ENCODE measurements at places on chromosomes 2 and 18.

GRCh38 chr2:208529796-208530195 is 123.2 kb downstream of the PTH2R start:
- DNase-seq, result no peak

DNA sequence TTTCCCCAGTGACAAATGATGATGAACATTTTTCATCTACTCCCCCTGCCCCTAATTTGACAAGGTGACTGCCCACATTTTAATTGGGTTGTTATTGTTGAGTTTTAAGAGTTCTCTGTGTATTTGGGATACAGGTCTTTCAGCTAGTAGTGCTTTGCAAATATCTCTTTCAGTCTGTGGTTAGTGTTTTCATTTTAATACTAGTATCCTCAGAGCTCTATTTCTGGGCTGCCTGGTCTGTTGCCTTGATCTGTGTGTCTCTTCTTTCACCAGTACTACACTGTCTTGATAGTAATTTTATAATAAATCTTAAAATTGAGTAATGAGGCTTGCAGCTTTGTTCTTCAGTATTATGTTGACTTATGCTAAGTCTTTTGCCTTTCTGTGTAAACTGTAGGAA is 19.7 kb downstream of the EIF5B start:
- no peak for DNase-seq

DNA sequence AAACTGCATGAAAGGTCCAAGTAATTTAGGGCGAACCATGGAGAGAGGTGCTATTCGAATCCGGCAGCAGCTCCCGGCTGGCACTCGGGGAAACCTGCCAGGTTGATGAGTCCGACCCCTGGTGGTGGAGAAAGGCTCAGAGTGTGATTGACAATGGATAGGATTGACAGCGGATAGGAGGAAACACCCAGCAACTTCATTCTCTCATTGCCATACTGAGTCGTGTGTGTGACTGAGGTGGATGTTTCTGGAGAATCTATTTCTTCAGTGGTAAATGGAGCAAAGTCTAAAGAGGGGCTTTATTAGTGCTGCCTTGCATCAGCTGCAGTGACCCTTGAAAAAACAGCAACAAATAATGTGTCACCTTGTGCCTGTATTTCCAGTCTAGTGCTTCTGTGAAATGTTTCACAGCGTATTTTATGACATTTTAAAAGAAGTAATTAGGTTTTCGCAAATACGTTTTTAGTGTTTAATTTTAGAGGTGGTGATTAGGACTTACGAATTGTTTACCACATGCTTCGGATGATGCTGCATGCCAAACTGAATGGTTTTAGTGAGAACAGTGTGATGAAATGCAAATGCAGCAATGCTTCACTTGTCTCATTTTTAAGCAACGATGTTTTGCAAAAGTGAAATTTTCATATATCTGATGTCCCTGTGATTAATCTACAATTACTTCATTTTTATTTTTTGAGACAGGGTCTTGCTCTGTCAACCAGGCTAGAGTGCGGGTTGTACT is 102.0 kb downstream of the DCDC2C start:
- DNase-seq, result no peak

GRCh38 chr2:96625571-96626552 is 12.2 kb downstream of the KANSL3 start:
- DNase-seq, result no peak

DNA sequence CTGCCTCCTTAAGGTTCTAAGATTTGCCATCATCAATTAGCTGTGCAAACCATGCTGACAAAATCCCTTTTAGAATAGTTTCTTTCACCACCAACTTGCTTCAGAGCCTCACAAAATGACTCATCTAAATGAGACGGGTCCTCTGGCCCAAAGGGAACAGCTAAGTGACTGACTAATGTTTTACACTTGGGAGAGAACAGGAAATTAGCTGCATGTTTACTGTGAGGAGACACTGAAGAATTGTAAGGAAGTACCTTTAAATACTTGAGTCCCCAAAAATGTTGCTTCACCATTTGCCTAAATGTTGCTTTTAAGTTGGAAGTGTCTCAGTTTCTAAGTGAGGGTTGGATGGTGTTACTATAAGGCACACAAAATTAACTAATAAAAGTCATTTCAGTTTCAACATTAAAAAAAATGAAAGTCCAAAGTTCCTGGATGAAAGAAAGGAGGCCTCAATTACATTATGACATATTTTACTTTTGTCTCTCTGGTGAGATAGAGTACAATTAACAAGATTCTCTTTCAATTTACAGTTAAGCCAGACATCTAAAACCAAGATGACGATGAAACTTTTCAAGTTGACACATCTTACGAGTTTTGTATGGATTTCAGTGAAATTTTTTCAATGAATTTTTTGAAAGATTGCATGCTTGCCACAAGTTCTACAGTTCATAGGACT is 229.1 kb upstream of the FN1 start:
- DNase-seq, result no peak

DNA sequence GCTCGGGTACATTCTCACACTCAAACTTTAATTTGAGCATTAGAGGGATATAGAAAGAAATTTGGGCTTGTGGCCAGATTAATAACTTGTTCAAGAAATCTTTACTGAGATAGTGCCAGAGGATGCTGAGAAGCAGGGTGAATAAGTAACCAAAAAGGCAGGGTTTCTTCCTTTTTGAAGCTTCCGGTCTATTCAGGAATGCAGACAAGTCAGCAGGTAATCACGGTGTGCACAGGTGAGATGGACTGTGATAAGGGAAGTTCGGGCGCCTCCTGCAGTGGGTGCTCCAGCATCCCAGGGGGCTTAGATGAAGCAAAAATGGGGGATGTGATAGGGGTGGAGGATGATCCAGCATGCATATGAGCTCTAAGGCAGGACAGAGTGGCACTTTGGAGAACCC is 44.9 kb upstream of the CYP1B1 start:
- no peak for DNase-seq

DNA sequence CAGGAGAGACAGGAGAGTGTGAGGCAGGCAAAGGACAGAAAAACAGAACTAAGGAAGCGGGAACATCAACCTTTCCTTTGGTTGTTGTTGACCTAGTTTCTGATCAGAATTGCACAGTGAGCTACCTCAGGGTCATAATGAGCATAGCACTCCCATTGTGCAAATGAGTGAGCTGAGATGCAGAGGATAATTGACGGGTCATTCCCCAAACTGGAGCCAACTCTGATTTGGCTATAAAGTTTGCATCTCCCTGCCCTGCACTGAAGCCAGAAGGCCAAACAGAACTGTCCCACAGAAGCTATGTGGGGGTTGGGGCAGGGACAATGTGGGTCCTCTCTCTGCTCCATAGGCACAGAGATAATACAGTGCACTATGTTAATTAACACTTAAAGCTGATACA is 105.6 kb upstream of the KLHL14 start:
- no peak for DNase-seq

DNA sequence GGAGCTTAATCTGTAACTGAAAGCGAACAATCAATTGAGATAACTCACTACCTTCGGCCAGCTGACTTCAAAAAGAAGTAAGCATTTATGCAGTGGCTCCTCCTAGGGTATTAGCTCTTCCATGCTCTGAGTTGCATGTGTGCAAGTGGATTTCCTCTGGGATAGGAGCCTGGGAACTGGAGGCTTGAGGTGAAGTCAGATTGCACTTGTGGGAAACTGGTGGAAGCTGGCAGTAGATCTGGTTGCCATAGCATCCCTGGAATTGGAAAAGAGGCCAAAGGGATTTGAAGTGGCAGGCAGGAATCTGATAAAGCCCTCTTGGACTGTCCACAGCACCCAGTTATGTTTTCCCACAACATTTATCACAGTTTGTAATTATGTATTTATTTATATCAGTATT is 50.6 kb upstream of the FMNL2 start:
- DNase-seq, result no peak

GRCh38 chr2:107582487-107582886 is 244.2 kb upstream of the RGPD4 start:
- no peak for DNase-seq

DNA sequence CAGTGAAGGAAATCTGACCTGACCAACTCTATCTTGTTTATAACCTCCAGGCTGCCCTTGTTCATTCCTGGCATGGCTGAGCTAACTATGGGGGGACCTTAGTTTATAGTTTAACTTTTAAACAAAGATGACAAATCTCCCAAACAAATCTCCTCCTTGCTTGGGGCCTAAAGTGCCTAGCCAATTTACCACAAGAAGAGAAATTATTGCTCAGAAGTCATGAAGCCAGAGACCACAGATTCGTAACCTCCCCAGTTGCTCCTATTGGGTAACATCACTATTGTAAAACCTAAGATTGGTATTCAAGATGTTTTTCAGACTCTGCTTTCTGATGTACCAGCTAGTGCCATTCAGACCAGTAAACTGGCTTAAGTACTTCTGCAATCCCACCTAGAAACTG is 649.4 kb upstream of the SLC8A1 start:
- no peak for DNase-seq

- DNase-seq, result no peak
Measured at GRCh38 chr2:210503725-210504191, 27.2 kb upstream of the LANCL1 start.

DNA sequence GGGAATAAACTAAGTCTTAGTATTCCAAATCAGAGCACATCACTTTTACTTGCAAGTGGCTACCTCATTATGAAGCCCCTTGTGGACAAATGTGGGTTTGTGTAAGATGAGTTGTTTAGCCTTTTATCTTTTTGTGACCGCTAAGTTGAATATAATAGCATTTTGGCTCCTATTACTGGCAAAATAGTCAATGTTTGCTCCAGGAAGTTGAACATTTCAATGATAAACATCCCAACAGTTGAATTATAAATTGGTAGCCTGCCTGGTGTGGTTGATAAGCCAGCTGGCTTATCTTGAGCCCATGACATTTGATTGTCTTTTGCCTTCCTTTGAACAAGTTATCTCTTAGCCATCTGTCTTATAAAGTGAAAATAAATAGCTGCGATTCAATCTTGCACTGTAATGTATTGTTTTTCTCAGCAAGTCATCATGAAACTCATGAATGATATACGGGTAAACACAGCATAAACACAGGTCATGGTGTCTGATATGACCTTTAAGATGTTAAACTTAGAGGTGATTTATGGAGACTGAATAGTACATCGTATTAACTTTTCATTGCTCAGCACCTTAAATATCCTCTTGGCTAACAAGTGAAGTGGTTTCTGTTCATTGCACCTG is 338.4 kb downstream of the SOCS6 start:
- no peak for DNase-seq

DNA sequence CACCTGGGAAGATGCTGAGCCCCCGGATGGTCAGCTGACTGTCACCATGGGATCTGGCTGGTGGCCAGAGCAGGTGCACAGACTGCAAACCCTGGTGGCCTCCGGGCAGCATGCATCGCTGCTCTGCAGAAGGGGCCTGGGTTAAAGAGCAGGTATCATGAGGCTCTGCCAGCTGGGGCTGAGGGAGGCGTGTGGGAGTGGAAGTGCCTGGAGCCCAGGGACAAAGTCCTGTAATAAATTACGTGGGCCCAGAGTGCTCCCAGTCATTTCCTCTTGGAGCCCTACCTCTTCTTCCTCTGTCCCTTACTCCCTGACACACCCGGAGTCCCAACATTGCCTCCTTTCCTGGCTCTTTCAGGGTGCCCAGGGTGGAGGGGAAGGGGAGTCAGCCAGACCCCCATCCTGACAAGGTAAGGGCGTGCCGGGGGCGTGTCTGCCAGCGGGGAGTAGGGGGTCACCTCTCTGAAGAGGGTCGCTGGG is at the start of gene MYO7B:
MYO7B (plus strand) TSS at position 262 of the 480 bp plus-strand sequence. CDS start 24,040 bp downstream, outside the sequence.
- no peak for DNase-seq

- DNase-seq, result no peak
Measured at GRCh38 chr2:203340791-203341487, 12.7 kb downstream of the ABI2 start.

GRCh38 chr2:51953931-51954330 is 922.0 kb upstream of the NRXN1 start:
- DNase-seq, result no peak

DNA sequence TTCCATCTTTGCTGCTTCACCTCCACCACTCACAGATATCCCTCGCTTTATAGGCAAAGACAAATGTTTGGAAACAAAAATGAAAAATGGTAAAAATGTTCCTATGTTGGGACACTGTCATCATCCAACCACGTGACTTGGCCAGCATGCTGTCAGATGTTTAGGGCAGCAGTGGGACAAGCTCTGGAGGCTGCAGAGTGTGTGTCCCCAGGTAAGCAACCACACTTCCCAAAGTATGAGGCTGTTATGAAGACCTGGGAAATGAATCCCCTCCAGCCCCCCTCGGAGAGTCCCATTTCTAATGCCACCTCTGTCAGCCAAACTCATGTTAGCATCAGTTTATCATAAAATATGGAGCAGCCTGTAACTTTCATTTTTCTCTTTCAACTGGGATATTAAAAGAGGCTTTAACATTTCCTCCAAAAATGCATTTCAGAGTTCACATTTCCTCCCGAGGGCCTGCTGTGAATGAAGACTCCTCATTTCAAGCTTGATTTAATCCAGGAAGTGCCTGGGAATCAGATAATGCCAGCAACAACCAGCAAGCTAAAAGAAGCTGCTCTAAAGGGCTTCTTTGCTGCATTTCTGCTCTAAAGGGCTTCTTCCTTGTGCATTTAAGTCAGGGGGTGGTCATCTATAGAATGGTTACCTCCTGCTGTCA is 66.2 kb downstream of the APOB start:
- no peak for DNase-seq

DNA sequence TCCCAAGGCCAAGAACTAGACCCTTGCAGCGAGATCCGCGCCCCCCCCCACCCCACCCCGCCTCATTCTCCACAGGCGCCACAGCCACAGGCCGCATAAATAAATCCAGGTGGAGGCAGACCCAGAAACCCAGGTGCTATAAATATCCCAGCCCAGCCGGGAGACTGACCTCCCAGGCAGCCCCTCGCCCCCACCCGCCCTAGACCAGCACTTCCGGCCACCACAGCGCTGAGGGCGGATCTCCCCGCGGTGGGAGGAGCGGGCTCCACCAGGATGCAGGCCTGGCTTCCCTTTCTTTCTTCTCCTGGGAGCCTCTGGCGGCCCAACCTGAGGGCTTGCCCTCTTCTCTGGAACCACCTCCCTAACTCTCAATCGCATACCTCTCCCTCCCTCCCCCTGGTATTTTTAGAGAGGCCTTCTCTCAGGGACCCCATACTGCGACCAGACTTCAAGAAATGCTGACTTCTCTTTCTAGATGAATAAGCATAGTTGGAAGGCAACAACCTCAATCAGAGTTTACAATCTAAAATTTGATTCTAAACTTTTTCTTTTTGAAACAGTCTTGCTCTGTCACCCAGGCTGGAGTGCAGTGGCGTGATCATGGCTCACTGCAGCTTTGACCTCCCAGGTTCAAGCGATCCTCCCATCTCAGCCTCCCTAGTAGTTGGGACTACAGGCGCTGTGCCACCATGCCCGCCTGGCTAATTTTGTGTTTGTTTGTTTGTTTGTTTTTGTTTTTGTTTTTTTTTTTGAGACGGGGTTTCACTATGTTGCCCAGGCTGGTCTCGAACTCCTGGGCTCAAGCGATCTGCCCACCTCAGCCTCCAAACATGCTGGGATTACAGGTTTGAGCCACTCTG is 55.0 kb downstream of the PKDCC start:
- no peak for DNase-seq

Data from NCI-H524 treated with DMSO at 0.1 percent for 48 hours (cell line).